ENCODE measurements at places on chromosomes 1 and 21.

DNA sequence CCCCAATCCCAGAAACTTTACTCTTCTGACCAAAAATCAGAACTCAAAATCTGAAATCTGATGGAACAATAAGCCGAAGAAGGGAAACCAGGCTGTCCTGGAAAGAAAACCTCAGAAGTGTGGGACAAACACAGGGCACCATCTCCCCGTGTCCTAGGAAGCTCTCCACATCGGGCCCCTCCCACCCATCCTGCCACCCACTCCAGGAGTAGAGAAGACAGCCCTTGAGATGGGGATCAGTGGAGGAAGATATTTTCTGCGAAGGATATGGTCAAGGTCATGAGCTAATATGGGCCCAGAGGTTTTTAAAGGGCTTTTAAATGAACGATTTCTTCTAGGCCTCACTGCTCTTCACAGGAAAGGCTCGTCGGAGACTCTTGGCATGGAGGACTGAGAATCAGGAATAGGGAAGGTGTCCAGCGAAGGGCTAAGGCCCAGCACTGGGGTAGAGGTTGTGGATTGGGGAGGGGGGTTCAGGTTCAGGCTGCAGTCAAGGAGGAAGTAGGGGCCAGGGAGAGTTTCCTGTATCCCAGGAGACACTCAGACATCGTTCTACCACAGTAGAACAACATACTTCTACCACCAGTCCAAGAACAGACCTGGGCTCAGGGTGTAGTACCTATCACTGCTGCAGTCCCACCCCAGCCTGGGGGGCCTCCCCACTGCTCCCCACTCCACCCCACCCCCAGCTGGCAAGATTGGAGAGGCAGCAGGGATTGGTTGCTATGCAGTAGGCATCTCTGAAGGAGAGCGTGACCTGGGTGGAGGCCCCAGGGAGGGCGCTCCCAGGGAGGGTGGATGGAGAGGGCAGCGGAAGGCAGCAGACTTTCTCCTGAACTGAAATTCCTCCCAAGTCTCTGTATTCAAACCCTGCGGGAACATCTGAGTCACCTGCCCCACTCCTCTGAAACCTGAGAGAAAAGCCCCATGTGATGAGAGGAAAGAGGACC, 1.2 kb upstream of the S100A5 start:
- no peak for DNase-seq

- no peak for DNase-seq
Measured at GRCh38 chr1:183197762-183198161, 11.7 kb downstream of the LAMC2 start.

GRCh38 chr1:37476460-37477197, 2.2 kb downstream of the ZC3H12A start:
- no peak for DNase-seq

GRCh38 chr1:87362063-87362833, 33.6 kb downstream of the LMO4 start:
- DNase-seq = no peak

DNA sequence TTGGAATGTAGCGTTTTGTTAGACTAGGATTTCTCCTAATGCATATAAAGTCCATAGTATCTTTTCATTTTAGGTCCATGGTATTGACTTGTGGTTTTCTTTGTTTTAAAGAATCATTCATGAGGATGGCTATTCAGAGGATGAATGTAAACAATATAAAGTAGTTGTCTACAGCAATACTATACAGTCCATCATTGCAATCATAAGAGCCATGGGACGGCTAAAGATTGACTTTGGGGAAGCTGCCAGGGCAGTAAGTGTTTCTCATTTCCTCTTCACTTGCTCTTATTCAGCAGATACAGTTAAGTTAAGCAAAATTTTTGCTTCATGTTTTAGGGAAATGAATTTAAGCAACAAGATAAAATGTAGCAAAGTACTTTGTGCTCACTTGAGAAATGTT, 25.4 kb downstream of the GNAI3 start:
- peak; percentile 15 for DNase-seq

DNA sequence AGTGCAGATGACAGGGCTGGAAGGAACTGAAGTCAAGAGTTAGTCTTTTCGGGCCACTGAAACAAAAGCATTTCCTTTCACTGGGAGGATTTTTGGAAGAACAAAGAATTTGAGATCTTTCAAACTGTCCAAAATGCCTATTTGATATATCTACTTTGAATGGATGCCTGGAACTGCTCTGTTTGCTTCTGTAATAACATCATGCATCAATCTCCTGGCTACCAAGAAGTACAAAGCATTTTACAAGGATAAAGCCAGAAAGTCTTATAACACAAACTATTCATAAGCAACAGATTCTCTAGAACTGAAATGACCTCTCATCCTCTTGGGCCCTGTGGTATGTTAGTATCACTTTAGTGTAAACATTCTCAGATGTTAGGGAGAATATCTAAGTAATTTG, 18.2 kb upstream of the RHOU start:
- DNase-seq = no peak

GRCh38 chr1:206866062-206866461, 639 bp downstream of the IL20 start:
- no peak for DNase-seq

DNA sequence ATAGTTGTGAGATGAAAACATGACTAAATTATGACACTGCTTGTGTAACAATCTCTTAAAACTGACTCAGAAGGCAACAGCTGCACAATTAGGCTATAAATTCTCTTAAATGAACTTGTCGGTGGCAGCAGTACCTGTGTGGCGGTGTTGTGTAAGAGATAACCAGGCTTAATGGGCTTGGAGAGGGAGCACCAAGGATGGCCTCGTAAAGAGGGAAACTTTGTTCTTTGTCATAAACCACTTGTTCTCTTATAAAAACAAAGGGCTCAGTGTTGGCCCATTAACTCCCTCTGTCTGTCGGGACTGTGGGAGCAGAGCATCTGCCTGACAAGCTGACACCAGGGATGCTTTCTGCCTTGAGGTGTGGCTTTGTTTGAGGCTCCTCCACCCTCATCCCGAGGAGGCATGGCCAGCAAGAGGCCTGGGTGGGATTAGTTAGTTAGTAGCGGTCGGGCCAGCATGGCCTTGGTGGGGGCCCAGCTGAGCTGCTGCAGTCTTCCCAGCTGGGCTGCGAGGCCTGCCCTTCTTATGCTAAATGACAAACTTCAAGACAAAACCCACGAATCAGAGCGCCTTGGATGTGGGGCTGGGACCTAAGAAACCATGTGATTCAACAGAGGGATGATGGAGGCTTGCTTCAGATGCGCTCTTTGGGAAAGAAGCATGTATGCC, 171.4 kb downstream of the CAMTA1 start:
- DNase-seq = no peak

- no peak for DNase-seq
Measured at GRCh38 chr1:111603979-111604378, 15.6 kb upstream of the RAP1A start.

GRCh38 chr1:224513383-224513782, 78.8 kb upstream of the WDR26 start:
- no peak for DNase-seq

DNA sequence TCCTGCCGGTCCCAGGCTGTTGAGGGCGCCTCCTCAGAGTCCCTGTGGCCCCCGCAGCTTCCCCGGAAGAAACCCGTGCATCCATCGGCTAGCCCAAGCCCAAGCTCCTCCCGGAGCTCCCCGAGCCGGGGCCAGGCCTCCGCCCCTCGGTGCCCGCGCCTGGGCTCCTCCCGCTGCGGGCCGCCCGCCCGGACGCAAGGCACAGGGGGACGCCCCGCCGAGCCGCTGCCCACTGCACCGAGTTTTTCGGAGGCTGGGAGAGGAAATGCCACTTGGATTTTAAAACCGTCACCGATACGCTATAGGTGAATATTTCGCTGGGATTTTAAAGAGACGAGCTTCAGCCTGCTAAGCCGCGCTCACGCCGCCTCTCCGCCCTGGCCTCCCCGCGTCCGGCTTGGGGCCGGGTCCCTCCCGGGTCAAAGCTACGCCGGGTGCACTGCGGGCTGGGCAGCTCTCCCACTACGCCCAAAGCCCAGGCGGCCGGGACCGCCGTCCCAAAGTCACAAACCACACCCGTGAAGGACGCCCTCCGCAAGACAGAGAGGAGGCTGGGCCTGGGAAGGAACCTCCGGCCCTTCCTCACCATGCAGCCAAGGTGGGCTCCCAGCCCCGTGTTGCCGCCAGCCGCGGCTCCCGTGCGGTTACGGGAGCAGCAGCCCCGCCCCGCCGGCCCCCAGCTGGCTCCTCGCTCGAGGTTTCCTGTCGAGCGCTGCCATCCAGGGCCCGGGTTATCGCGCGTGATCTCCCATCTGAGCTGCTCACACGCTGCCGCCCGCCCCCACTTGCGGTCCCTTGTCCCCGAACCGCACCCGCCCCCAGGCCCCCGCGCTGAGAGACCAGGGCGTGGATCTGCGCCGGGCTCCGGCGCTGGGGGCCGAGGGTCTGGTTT, 63.2 kb downstream of the CD247 start:
- DNase-seq = peak; percentile 26

DNA sequence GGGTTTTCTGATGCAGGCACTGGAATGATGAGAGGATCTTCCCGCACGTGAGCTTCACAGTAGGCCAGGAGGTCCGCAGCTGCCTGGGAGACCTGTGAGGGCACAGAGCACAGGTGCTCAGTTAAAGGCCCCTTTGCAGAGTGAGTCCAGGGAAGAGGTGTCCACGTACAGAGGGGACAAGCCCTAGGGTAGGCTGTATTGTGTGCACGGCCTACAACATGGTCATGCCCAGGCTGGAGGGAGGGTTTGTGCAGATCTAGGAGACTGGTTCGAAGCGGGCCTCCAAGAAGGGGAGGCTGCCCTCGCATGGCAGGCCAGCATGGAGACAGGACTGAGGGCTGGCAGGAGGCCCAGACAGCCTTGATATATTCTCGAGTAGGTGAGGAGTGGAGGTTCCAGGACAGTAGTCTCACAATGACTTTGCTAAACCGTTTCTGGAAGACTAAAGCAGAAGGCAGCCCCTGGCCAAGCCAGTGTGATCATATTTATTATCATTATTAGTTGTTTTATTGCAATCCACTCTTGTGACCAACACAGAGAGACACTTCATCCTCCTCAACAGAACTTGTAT, 48.0 kb upstream of the B3GALNT2 start:
- DNase-seq = no peak
